ENCODE measurements at places on chromosomes 12 and 14. TPM values are rescaled to one million over a fixed set of nuclear protein-coding genes. Genes with fewer than 3 reads are reported as not detected.

The OR6C75 gene
- total RNA-seq: not detected

- H3K27ac ChIP-seq: no peak overlapping the region
- no peaks in the 10 kb centered on the region for H3K4me1 ChIP-seq
- peak; percentile 3 for DNase-seq
These were observed 426.1 kb downstream of the SOX5 start for GRCh38 chr12:23523339-23523738.

The DBX2 gene
- not detected for total RNA-seq

The CBLN3 gene
- total RNA-seq: 5.3 TPM

The ALKBH2 gene
- total RNA-seq: 28.0 TPM

The IAPP gene
- not detected for total RNA-seq

DNA sequence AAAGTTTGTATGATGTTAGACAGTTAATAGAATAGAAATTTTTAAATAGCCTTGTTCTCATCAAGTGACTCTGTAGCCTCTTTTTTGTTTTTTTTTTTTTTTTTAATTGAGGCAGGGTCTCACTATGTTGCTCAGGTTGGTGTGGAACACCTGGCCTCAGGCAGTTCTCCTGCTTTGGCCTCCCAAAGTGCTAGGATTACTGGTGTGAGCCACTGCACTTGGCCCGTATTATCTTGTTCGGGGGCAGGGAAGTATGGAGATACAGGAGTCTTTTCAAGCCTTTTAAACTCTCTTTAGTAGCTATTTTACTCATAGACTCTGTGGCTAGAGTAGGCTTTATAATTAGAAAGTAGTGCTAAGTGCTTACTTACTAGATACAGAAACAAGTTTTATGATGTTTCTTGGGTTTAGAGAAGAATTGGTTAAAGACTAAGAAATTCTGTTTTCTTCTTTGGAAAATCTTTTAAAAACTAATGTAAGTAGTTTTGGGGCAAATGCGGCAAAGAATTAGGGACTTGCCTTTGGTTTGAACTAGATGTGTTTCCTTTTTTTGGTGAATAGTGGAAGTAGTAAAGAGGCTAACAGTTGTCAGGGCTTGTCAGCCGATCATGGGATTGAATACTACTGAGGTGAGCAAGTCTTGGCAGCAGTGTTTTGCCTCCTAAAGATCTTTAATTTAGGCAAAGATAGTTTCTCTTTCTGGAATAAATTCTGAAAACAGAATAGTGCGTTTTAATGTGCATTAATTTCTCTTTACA is 31.3 kb downstream of the FBXO34 start:
- DNase-seq: no peak
- H3K4me3 ChIP-seq: no peak overlapping the region
- no peaks in the 10 kb centered on the region for H3K27me3 ChIP-seq
- H3K27ac ChIP-seq: no peak overlapping the region
- no peaks in the 10 kb centered on the region for H3K4me1 ChIP-seq

The HOXC6 gene
- 0.17 TPM for total RNA-seq

The TAS2R42 gene
- not detected for total RNA-seq

The AICDA gene
- total RNA-seq: not detected

GRCh38 chr12:41202051-41202450 is 13.9 kb downstream of the PDZRN4 start:
- H3K4me1 ChIP-seq: no peaks in the 10 kb centered on the region
- no peaks in the 10 kb centered on the region for H3K27me3 ChIP-seq
- DNase-seq: no peak

The SCN8A gene
- total RNA-seq: 12.8 TPM

DNA sequence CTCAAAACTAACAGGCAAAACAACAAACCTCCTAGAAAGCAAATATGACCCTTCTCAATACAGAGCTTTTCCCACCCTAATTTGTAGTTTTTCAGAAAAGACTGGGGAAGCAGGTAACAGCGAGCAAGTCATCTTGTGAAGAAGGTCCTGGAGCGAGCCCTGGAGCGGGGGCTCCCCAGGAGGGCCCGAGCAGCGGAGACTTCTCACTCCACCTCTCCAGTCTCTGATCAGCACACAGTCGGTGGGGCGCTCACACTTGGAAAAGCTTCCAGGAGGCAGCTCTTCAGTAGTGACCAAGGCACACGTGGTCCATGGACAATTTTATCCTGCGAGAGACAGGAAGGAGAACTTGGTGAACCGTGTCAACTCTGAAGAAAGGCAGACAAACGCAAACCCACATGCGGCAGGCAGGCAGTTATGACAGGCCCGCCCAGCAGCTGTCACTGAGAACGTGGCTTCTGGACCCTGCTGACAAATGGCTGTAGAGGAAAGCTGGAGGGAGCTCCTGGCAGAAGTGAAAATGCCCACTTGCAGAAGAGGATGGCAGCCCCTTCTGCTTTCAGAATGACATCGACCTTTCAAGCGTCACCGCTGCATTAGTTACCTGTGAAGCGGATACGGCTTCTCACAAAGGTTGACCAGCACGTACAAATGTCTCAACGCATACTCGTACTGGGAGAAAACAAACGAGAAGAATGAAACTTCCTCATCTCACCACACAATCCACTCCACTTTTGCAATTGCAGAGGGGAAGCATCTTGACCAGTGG is 44.2 kb downstream of the LGMN start:
- no peak for DNase-seq
- H3K36me3 ChIP-seq: no peaks in the 10 kb centered on the region
- no peak overlapping the region for H3K27ac ChIP-seq

The COX8C gene
- 0.33 TPM for total RNA-seq

Measured in fibroblast of lung (primary cell).